ENCODE measurements at places on chromosomes 4 and X.
A peak's percentile ranks its signal among the peaks of the same experiment; 100 is the strongest.

- no peak for DNase-seq
These were observed 992.3 kb downstream of the STPG2 start for GRCh38 chr4:97150966-97151365.

DNA sequence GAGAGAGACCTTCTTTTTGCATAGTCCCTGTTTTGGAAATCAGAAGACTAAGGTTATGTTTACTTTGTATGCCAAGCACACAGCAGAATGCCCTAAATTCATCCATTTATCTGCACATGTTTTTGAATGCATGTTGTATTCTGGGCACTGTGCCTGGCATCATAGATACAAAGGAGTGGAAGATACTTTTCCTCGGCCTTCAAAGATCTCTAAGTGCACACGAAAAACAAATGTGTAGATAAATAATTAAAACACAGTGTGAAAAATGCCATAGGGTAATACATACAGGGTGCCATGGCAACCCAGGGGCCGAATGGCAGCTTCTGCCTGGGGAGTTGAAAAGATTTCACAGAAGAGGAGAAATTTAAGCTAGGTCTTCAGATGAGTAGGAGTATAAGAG lies 390.6 kb upstream of the ATOH1 start:
- no peak for DNase-seq

- DNase-seq = peak; percentile 66
These were observed 82.2 kb downstream of the MAML3 start for GRCh38 chr4:140071806-140072205.

GRCh38 chrX:154411981-154412340 lies 622 bp downstream of the TAFAZZIN start:
- DNase-seq = peak; percentile 42

- DNase-seq = no peak
These were observed 642.6 kb downstream of the IL1RAPL1 start for GRCh38 chrX:29229802-29230201.

- no peak for DNase-seq
These were observed 21.7 kb upstream of the PAQR3 start for GRCh38 chr4:78960926-78961325.

- no peak for DNase-seq
These were observed 10.6 kb downstream of the TSPAN6 start for GRCh38 chrX:100625985-100626491.

GRCh38 chr4:155495572-155496293 lies 119.0 kb upstream of the MAP9 start:
- DNase-seq = no peak

GRCh38 chr4:169189372-169189771 lies 81.4 kb downstream of the SH3RF1 start:
- no peak for DNase-seq

GRCh38 chr4:108060164-108060563 lies 70.5 kb downstream of the HADH start:
- DNase-seq = no peak

DNA sequence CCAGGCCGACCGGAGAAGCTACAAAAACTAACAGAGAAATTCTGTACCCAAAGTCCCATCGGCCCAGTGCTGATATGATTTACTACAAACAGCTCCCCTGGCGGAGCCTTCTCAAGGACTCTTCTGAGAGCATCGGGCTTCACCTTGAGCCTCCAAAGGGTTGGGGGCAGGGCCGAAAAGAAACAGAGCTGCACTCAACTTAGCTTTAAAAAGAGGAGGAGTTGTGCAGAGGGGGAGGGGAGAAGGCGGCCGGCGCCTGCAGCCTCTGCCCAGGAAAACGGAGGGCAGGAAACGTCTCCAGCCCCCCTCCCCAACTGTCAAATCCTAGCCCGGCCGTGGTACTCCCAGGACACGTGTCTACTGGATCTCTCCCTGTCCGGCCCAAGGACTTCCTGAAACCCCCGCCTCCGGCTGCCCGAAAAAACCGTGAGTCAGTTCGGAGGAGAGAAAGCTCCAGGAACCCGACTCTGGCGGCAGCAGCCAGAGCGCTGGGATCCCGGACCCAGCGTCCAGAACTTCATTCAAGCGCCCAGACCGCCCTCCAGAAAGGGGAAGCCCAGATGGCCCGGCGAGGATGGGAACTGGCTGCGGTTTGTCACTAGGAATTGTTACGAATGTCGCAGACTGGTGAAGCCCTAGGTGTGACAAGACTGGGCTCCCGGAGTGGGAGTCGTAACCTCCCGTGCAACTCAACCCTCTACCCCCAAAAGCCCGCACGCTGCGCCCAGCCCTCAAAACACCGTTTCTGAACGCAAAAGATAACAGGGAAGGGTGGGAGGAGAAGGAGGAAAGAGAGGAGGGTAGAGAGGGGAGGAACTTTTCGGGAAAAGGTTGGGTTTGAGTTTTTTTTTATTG lies 973 bp downstream of the ADAMTS3 start:
- no peak for DNase-seq

GRCh38 chrX:139222511-139223200 lies 307.9 kb upstream of the F9 start:
- no peak for DNase-seq

DNA sequence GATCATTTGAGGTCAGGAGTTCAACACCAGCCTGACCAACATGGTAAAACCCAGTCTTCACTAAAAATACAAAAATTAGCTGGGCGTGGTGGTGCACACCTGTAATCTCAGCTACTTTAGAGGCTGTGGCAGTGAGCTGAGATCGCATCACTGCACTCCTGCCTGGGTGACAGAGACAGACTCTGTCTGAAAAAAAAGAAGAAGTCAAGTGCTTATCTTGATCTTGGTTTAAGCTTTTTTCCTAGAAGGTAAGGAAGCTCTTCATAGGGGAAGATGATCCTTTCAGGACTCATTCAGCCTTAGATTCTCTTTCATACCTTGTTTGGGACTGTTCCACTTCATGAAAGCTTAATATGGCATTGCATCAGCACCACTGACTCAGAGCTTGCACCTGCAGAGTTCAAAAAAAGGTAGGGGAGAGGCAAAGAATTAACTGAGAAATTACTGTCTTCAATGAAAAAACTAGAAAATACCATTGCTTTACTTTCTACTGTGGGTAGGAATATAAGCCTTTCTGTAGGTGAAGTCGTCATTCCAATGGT lies 70.8 kb upstream of the EPGN start:
- DNase-seq = no peak

DNA sequence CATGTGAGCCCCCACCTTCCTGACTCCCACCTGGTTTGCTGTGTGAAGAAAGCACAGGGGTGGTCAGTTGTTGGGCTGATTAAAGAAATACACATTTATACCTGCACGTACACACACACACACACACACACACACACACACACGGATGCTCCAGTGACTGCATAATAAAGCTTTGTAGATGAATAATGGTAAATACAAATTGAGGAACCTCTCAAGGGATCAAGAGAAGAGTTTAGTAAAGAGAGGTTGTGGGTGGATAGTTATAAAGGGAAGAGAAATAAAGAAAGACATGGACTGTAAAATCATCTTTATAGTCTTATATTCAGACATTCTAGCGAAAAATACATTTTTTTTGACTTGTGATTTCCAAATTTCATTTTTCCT lies 144.1 kb downstream of the MGST2 start:
- no peak for DNase-seq

DNA sequence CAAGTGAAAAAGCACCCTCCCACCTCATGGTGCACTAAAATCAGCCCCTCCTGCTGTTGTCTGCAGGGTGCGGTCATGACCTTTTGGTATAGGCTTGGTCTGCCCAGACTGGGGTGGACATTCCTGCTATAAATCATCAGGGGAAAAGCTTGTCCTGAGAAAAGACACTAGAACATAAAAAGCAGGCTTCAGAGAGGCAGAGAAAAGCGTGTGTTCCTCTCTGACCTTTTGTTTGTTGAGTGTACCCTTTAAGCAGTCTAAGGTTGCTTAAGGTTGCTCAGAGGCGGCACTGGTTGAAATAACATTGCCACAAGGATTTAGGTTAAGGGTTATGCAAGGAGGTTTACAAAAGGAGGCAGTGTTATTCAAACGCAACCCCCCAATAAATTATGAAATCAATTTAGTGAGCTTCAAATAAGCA lies 43.5 kb downstream of the CCDC158 start:
- DNase-seq = no peak

DNA sequence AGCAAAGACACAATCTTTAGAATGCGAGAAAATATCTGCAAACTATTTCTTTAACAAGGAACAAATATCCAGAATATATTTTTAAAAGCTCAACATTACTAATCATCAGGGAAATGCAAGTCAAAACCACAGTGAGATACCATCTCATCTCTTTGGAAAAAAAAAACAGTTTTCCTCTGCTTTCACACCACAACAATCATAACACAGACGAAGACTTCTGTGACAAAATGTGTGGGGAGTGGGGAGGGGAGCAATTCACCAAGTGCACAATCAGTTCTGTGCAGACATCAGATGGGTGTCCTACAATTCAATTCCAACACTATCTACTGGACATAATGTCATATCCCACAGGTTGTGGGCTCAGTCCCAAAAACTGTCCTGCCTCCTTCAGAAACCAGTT lies 293.2 kb upstream of the SLC7A11 start:
- no peak for DNase-seq

- no peak for DNase-seq
These were observed 193.9 kb downstream of the ANAPC10 start for GRCh38 chr4:144903953-144904711.

DNA sequence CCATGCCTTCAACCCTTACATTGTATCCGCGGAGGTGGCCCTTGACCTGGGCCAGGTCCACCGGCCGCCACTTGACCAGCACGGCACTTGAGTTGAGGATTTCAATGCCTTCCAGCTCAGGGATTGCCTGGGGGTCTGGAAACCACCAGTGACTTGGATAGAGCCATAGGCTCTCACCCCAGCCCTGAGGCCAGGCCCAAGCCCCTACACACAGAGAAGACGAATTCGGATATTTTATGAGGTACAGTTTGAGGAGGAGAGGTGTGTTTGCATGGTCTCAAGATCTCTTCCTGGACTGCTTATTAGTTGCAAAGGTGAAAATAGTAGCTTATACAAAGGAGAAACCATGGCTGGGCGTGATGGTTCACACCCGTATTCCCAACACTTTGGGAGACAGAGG lies 20.3 kb downstream of the L1CAM start:
- no peak for DNase-seq

GRCh38 chr4:182897601-182898478 lies 19.3 kb downstream of the DCTD start:
- no peak for DNase-seq

DNA sequence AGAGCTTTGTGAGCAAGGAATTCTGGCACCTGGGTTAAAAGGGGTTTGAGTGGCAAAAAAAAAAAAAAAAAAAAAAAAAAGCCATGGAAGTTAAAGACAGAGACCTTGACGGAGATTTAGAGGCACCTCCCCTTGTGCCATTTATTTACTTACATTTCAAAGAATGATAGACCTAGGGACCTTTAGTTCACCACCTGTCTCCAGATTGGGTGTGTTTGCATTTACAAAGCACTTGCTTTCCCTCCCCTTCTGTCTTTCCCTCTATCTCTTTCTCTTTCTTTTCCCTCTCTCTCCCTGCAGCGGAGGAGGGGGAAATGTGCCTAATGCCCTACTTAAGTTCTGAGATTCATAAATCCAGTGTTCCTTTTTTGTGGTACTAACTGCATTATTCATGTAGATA lies 116.0 kb downstream of the IQCM start:
- DNase-seq = no peak

DNA sequence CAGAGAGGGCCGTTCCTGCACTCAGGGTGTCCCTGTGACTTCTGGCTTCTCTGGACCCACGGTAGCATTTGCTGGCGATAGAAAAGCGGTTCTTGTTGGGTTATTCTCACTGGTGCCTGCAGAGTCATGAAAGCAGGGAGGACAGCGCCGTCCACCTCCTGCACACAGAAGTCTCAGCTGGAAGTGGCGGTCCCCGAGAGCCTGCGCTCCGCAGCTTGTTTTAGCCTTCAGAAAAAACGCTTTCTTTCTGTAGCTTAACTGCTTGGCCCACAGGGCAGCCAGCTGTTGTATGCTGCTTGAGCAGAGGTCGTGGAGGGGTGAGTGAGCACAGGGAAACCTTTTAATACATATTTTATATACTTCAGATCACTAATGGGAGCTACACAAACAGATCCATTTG lies 400.7 kb upstream of the FAT1 start:
- DNase-seq = no peak

GRCh38 chr4:88820698-88821415 lies 123.2 kb upstream of the NAP1L5 start:
- DNase-seq = no peak

- no peak for DNase-seq
These were observed 12.3 kb downstream of the ING2 start for GRCh38 chr4:183517194-183517593.

All from stimulated activated naive CD4-positive, alpha-beta T cell treated with Interleukin-2 at 50 U/mL for 16 hours (primary cell).